ENCODE measurements at places on chromosomes 12 and 14.

- DNase-seq = peak; percentile 53
Observed at GRCh38 chr14:50714450-50715073, 46.5 kb upstream of the SAV1 start.

GRCh38 chr14:76186308-76187027 is 34.7 kb downstream of the GPATCH2L start:
- no peak for DNase-seq

DNA sequence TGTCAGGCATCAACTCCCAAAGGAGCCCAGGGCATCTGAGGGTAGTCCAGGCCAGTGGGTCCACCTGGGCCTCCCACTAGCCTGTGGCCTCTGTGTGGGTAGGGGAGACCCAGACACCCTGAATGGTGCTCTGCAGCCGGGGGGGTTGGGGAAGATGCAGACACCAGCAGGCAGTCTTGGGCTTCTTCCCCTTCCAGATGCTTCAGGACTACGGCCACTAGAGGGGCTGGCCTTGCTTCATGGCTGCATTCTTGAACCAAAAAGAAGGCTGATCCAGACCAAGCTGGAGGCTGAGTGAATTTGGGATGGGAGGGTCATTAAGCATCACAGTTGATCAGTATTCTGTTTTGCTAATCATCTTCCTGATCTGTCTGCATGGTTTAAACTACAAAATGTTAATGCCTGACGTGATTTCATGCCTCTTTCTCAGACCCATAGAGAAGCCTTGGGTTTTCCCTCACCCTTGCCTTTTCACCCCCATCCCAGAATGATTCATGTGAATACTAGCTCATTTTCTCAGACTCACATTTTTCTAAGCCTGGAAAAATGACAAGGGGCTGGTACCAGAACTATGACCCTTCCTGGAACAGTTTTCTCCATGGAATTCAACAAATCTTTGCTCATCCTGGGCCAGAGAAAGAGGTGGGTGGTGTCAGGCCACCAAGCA is 134.2 kb downstream of the NTF3 start:
- DNase-seq = no peak

DNA sequence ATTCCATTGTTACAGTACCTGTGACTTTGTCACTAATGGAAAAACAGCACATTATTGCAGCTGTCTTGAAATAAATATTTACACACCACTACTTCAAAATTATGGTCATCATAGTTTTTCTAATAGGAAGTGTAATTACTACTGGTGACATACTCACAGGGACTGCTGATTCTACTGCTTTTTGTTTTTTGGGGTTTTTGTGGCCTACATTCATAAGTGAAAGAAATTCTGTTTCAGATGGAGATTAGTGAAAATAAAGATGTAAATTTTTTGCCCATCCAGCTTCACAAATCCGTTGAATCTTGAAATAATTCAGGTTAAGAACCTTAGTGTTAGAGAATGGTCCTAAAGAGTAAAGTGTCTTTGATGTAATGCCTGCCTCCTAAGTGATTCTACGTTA is 17.5 kb downstream of the KNTC1 start:
- no peak for DNase-seq

DNA sequence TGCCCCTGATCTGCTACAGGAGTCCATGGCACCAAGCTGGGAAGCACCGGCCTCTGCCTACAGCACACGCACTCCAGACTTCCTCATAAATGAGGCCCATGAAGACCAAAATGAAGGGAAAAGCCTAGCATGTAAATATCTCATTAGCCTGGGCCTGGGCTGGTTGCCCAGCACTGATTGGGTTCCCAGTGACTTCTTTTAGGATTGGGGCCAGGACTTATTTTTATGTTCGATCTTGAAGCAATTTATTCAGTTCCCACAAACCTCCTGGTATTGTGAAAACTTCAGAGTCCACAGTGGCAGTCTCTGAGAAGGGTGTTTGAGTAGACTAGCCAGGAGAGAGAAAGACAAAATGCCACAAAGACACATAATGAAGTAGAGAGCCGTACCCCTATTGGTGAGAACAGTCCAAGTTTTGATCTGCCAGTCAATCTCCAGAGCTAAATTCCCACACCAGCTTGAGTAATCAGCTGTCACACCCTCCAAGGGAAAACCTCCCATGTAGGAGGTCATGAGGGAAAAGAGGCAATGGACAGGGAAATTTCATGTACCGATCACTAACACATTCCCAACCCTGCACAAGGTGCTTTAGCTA is 78.2 kb downstream of the PHLDA1 start:
- DNase-seq = no peak

- no peak for DNase-seq
Observed at GRCh38 chr14:30993071-30993470, 32.4 kb upstream of the AP4S1 start.

- peak; percentile 80 for DNase-seq
Observed at GRCh38 chr14:64636208-64636979, 67.8 kb upstream of the PLEKHG3 start.

GRCh38 chr12:27622436-27623195 is 73.6 kb upstream of the REP15 start:
- DNase-seq = no peak

- no peak for DNase-seq
Observed at GRCh38 chr14:57974896-57975295, 109.0 kb upstream of the SLC35F4 start.

- no peak for DNase-seq
Observed at GRCh38 chr12:77938301-77938700, 107.6 kb downstream of the NAV3 start.

GRCh38 chr12:70330158-70330557 is 35.9 kb upstream of the KCNMB4 start:
- DNase-seq = no peak

DNA sequence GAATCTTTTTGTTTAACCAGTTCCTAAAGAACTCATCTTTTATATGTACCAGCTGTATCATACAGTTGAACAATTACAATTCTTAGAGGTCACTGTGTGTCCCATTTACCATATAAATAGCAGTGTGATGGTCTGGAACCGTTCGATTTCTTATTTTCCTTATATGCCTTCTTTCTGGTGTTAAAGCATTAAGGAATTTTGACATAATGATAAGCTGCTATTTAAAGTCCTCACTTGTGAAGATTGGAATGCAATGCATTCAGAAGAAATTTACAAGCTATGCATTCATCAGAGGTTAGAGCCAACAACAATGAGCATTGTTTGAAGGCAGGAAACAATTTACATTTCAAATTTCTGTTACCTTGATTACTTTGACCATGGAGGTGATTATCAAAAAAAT is 80.0 kb upstream of the PRICKLE1 start:
- DNase-seq = no peak

DNA sequence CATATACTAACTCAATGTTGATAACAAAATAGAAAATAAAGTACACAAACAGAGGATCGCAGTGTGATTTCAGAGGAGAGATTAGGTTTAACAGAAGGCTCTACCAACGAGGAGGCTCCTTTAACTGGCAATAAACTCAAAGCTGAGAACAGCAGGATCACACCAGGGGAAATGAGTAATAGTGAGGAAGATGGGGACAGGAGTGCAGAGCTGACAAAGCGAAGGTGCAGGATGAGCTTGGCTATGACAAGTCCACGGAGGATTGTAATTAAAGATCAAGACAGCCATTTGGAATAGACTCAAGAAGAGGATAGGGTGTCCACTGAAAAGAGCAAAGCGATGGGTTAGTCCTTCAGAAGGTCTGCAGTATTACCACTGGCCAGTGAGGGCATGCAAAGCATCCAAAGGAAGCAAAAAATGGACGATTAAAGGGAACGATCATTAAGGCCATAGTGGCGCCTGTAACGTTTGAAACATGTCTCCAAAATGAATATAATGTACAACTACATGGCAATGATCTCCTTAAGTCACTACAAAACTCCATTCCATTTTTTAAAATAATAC is 85.3 kb downstream of the GRIN2B start:
- DNase-seq = no peak

GRCh38 chr14:95057851-95058250 is 99.5 kb downstream of the DICER1 start:
- no peak for DNase-seq

GRCh38 chr14:75559451-75560222 is 18.8 kb upstream of the FLVCR2 start:
- DNase-seq = no peak

GRCh38 chr14:96635850-96636249 is 133.7 kb downstream of the PAPOLA start:
- peak; percentile 1 for DNase-seq

DNA sequence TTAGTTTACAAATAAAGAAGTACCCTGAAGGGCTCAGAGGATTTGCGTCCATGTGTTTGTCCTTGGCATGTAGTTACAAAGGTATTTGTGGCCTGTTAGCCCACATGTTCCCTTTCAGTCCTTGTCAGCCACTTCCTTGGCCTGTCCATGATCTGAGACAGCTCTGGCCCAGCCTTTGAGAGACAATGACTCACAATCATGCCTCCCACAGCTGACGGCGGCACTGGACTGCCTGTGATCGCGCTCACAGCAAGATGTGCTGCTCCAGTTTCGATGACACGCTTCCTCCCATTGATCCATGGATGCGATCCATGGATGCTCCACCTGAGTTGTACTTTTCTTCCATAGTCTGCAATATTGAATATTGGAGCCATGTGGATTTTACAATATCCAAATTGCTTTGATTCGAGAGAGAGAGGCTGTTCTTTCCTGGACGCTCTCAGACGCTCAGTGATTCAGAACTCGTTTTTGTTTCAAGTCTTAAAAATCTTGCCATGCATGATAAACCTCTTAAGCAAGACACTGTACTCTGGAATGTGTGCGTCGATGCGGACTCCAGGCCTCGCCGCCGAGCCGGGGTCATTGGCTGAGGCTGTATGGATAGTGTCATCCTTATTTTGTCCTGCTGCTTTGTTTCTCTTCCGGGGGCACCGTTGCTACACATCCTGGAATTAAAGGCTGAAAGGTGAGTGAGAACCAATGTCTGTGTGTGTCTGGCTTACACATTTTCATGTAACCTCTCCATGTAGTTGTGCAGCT is 220.1 kb downstream of the GLT1D1 start:
- no peak for DNase-seq

All from germinal center (tissue), 1 donor.